ENCODE measurements at places on chromosomes 4 and X. TPM values are rescaled to one million over a fixed set of nuclear protein-coding genes. Genes with fewer than 3 reads are reported as not detected.

Gene AGTR2
- 0.22 TPM for total RNA-seq

Gene USP27X
- 1.9 TPM for total RNA-seq

Gene LCORL
- total RNA-seq, result 7.4 TPM

Gene SMR3B
- total RNA-seq, result not detected

Gene DIAPH2
- total RNA-seq, result 9.8 TPM

Gene MORF4L2
- 164 TPM for total RNA-seq

Gene GASK1B
- total RNA-seq, result 63.4 TPM

Gene SPIN2A
- 0.22 TPM for total RNA-seq

Gene ANK2
- 350 TPM for total RNA-seq

Gene NXF2
- total RNA-seq, result not detected

Gene SERTM2
- total RNA-seq, result not detected

Gene NAA15
- total RNA-seq, result 36.1 TPM

Gene ZMYM3
- total RNA-seq, result 16.3 TPM

Gene FAM114A1
- 14.8 TPM for total RNA-seq

Gene TRAM1L1
- total RNA-seq, result 0.45 TPM

Measured in left ventricle myocardium superior (tissue), 1 donor.